ENCODE measurements at places on chromosomes 4 and X.

- DNase-seq: no peak
These were observed 12.1 kb upstream of the TCEAL2 start for GRCh38 chrX:102113367-102113766.

DNA sequence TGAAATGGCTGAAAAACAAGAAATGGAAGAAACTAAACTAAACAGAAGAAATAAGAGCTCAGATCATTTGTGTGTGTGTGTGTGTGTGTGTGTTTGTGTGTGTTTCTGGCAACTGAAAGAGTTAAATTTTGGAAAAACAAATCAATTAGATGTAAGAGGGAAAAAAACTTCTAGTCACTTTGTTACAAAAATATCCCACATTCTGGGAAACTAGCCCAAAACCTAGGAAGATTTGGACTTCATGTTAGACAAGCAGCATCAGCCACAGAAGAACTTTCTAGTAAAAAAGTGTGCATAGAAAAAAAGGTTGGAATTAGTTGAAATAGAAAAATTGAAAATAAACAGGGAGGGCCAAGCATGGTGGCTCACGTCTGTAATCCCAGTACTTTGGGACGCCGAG is 111.6 kb upstream of the PRKG2 start:
- DNase-seq: no peak

DNA sequence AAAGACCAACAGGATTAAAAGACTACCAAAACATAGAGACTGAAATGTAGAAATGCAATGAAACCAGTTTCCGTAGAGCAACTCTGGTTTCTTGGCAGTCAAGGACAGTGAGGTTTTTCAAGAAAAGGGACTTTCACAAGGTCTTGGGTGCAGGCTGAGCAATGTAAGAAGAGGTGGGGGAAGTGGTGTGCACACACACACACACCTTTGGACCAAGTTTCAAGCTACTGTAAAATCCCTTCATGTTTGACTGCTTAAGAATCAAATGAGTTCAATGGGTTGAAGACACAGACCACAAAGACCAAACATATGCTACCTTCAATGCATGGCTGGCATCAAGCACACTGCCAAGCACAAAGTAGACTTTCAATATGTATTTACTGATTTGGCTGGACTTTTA is 17.8 kb upstream of the MCF2 start:
- no peak for DNase-seq

GRCh38 chr4:83259586-83259985 is 25.0 kb downstream of the COQ2 start:
- no peak for DNase-seq

DNA sequence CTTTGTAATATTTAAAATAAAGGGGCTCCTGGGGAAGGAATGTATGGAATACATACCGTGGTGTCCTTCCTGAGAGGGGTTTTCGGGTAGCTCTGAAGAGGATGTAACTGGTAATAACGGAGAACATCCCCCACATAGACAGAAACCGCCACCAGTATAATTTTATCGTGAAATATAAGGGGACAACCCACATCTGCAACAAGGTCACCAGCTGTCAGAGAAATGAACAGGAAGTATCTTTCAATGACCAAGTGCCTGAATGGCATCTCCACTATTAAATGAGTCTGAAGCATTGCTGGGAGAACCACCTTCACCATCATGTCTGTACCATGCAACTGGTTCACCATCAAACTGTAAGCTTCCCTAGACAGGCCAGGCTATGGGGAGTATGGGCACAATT is 31.7 kb downstream of the RNF175 start:
- no peak for DNase-seq

GRCh38 chr4:150006197-150006596 is 72.0 kb upstream of the DCLK2 start:
- DNase-seq: no peak

- no peak for DNase-seq
These were observed 21.8 kb upstream of the TLL1 start for GRCh38 chr4:165851256-165851655.

DNA sequence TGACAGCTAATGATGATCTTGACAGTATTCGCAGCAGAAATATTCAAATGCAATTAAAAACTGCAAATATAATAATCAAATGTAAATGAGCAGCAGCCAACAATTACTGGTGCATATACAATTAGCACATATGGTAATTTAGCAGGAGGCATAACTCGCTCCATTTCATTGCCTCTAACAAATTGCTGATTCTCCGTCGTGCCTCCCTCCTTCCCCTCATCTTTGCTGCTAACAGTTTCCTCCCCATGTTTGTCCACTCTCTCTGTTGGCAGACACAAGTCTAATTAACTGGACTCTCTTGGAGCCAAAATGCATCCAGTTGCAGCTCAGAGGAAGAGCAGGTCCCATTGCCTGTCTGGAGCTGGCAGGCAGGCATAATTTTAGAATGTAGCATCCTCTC is 210.6 kb downstream of the STK32B start:
- DNase-seq: no peak

GRCh38 chrX:57900975-57901374 is 9.3 kb downstream of the ZXDA start:
- no peak for DNase-seq

DNA sequence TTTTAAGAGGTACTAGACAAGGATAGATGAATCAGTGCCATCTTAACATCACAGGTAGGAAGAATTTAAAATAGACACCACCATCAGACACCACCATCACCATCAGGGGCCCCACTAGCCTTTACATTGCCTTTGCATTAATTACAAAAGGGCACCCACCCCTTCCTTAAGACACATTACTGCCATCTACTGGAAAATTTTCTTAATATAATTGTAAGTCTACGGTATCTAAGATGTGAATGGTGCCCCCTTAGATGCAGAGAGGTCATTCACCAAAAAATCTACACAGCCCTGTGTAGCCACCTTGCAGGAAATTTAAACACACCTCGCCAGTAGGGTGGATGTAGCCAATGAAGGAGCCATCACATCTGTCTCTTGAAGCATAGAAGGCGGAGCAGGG is 184.1 kb downstream of the MID1IP1 start:
- DNase-seq: no peak

DNA sequence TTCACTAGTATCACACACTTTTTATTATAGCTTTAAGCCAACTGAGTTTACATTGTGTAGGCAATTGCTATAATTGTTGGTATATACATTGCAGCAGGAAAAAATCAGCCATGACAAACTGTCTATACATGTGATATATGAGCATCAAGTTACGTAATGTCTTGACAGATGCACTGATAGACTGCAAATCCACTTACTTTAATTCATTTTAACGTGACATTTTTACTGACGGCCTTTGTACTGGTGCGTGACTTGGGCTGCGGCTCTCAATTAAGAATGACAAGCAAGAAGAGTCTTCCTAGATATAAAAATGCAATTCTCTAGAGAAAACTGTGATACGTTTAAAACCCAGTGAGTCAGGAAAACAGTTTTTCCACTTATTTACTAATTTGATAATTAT is 143.8 kb downstream of the ACTRT1 start:
- DNase-seq: no peak

DNA sequence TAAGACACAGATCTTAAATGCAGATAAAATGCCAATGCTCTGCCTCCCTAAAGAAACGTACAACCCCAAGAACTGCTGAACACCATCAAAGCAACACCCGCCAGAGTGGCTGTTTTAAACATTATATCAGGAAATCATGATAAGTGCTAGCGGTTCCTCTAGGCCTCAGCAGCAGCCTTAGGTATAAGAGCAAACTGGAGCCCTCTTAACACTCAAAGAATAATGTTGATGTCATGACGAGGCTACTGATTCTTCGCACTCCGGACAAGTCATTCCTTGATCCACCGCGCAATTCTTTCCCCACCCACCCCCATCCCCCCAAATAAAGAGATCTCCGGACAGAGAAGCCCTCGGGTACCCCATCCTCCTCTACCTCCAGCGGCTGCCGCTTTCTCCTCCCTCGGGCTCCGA is 507 bp downstream of the LIN54 start:
- DNase-seq: no peak

GRCh38 chrX:23864742-23865326 is 42.9 kb downstream of the APOO start:
- DNase-seq: no peak

DNA sequence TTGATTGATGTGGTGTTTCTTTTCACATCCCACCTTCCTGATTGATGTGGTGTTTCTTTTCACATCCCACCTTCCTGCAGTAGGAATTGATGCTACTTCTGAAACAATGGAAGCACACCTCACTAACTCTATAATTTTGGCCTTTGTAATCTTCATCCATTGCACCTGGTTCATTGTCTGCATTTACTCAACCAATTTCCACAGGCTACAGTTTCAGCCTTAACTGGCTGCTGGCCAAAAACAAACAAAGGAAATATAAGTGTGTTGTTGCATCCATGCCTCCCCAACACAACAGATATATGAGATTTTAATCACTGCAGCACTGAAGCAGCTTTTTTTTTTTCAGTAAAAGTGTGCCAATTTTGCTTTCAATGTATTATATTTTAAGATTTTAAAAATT is 867.6 kb upstream of the PCDH7 start:
- no peak for DNase-seq

DNA sequence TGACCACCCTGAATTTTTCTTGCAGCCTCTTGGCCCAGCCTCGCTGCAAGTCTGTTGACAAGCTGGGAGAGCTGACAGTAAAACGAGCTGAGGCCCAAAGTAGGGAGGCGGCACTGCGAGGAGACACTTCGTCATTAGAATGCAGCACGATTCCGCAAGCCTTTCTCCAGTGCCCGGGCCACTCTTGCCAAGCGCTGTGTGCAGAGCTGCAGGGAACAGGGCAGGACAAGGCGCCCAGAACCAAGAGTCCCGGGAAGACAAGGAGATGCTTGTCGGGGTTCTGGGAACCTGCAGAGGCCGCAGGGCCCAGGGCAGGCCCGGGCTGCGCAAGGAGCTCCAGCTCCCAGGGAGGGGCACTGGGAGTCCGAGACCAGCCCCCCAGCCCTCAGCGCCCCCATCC is 187.1 kb downstream of the BCOR start:
- no peak for DNase-seq

DNA sequence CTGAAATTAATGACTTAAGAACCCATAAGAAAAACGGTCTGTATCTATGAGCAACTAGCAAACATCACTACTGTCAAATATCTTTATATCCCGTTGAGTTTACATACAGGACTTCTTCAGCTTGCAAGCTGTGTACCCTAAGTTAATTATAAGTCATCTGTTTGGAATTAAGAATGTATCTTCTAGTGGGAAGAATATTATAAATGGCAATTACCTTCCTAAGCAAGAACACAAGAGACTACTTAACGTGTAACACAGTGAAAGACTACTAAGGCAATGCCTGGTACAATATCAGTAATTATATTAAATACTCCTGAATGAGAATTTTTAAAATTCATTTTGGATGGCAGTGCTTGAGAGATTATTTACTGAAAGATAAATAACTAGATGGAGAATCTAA is 58.5 kb downstream of the ADGRA3 start:
- no peak for DNase-seq

DNA sequence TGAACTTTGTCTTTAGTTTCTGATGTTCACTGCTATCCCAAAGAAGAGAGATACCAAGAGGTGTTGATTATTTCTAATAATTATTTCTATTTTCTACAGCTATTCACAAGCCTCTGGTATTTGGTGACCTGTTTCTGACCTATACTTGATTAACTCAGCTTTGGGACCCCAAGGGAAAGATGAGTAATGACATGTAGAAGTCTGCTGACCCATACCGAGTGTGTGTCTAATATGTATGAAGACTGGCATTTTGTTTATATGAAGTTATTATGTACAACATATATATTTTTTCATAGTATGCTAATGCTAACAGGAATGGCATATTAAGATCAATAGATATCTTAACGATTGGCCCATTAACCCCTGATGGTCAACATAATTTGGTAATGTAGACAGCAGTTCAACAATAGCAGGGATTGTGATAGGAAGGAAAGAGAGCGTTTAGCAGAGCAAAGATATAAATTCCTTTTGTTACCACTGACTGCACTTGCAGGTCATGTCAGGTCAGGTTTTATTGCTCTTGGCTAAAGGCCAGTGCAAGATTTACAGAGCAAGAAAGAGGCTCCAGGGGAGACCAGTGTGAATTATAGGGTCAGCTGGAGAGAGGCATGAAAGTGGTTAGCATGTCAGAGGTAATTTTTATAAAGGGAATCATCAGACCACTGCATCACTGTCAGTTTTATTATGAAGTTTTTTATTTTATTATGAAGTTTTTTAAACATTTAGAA is 94.7 kb upstream of the DIPK2B start:
- DNase-seq: no peak

GRCh38 chr4:1175635-1176229 is 3.3 kb upstream of the SPON2 start:
- DNase-seq: no peak

- no peak for DNase-seq
These were observed 575 bp downstream of the MAP7D2 start for GRCh38 chrX:20116087-20116576.

DNA sequence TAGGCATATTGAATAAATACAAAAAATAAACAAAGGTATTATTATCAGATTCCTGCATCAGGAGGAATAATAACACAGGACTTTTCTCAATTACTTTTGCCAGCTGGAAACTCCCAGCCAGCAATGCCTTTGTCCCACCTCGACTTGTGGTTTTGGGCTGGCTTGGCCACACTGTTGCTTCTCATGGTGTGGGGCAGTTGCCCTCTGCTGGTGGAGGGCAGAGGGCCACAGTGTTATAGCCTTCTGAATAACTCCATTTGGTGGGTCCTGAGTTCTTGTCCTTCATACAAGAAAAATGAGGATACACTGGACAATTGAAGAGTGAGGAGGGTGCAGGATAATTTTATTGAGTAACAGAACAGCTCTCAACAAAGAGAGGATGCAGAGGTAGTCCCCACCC is 1206.0 kb upstream of the ADGRL3 start:
- no peak for DNase-seq

GRCh38 chrX:15320297-15320696 is 4.9 kb upstream of the ASB11 start:
- no peak for DNase-seq

- no peak for DNase-seq
These were observed 74.1 kb downstream of the ZAR1 start for GRCh38 chr4:48564151-48564550.

DNA sequence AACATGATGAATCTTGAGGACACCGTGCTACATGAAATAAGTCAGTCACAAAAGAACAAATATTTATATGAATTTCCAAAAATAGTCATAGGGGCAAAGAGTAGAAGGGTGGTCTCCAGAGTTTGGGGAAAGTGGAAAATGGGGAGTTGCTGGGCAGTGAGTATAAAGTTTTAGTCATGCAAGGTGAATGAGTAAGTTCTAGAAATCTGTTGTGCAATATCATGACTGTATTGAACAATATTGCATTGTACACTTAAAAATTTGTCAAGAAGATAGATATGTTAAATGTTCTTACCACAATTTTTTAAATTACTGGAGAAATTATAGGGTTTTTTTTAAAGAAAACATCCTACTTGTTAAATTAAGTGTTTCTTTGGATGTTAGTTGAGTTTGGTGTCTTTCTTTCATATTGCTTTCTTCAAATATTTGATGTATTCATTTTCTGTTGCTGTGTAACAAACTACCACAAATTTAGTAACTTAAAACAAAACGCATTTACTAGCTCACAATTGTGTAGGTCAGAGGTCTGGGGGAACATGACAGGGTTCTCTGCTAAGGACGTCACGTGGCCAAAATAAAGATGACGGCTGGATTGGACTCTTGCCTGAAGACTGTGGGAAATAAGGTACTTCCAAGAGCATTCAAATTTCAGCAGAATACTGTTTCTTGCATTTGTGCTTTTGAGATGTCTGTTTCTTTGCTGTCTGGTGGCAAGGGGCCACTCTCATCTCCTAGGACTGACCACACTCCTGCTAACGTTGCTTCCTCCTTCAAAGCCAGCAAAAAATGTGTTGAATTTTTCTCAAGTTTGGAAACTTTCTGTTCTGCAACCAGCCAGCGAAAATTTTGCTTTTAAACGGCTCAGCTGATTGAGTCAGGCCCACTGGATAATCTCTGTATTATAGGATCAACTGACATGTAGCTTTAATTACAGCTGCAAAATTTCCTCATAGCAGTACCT is 76.7 kb downstream of the CPEB2 start:
- no peak for DNase-seq
